Central memory CD8-positive, alpha-beta T cell (primary cell): ENCODE measurements at places on chromosomes 16 and 17.

DNA sequence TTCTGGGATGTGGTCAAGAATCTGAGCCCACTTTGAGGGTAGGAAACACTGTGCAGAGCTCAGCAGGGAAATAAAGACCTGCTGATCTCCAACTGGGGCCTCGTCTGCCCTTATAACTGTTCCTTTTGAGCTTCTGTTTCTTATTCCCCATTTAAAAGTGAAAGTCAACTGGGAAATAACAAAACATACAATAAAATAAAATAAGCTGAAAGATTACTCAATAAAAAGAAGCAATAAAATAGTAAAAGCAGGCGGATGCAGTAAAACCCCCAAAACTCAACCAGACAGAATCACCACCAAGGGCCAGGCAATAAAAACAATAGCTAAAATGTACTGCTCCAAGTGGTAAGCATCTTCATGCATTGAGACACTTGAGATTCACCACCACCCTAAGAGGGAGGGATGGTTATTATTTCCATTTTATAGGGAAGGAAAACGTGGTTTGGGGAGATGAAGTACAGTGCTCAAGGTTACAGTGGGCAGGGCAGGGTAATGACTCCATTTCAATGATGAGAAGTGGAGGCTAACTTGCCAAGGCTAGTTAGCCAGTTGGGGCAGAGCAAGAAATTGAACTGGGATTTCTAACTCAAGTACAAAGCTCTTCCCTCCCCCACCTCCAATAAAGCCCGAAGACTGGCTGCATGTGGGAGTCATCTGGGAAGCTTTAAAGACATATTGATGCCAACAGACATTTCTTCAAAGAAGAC is 6.4 kb upstream of the SPACA3 start:
- DNase-seq = no peak

DNA sequence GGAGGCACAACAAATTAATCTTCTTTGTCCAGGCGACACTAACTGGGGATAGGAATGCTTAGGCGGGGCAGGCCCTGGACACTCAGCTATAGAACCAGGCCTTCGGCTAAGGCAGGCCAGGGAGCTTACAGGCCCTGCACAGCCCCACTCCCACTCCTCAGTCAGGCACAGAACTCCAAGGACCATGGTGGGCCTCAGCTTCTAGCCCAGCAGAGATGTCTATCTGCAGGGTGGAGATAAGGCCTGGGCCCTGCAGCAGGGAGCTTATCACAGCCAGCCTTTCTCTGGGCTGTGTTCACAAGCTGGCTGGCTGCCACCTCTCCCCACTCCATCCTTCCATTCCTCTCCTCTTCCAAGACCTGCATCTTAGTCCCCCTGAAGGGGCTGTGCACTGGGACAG is 68.1 kb downstream of the TMEM132E start:
- DNase-seq = no peak

DNA sequence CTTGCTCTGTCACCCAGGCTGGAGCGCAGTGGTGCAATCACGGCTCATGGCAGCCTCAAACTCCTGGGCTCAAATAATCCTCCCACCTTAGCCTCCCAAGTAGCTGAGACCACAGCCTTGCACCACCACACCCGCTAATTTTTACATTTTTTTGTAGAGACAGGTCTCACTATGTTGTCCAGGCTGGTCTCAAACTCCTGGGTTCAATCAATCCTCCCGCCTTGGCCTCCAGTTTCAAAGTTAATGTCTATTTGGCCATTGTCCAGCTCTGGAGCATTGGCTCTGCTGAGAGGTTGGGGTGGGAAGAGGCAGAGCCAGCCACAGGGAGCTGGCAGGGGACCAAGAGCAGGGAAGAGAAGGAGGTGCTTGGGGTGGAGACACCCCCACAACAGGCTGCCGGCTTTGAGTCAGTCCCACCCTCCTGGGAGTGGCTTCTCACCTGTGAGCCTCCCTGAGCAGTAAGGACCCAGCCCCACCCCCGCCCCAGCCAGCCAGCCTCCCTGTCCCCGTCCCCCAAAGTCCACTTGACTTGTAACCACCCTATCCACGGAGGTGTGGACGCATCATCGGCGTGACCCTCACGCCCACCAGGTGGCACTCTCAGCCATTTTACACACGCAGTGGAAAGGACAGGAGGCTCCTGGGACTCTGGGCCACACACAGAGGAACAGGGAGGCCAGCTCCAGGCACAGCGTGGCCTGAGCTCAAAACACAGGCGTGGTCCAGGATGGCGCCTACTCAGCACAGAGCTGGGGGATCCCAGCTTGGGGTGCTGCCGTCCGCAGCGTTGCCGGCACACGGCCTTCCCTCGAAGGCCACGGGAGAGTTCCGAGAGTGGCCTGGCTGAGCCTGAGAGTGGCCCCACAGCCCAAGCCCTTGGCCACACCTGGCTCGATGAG is 22.8 kb upstream of the PVALEF start:
- DNase-seq = peak; percentile 39

GRCh38 chr16:70159355-70160348 is 13.9 kb upstream of the CLEC18C start:
- no peak for DNase-seq

DNA sequence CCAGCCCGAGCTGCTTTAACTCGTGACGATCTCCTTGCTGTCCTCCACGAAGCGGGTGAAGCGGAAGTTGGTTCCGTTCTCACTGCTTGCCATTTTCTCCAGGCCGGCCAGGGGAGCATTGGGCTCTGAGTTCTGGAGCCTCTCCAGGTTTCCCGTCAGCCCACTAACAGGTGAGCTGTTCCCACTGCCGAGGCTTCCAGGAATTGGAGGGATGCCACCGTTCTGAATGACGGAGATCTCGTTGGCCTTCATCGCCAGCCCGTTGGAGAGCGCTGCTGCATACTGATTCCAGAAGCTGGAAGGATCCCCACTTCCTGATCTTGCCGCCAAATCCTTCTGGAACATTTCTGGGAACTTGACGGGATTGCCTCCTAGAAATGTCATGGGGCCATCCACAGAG is 14.0 kb downstream of the SALL1 start:
- DNase-seq = no peak

DNA sequence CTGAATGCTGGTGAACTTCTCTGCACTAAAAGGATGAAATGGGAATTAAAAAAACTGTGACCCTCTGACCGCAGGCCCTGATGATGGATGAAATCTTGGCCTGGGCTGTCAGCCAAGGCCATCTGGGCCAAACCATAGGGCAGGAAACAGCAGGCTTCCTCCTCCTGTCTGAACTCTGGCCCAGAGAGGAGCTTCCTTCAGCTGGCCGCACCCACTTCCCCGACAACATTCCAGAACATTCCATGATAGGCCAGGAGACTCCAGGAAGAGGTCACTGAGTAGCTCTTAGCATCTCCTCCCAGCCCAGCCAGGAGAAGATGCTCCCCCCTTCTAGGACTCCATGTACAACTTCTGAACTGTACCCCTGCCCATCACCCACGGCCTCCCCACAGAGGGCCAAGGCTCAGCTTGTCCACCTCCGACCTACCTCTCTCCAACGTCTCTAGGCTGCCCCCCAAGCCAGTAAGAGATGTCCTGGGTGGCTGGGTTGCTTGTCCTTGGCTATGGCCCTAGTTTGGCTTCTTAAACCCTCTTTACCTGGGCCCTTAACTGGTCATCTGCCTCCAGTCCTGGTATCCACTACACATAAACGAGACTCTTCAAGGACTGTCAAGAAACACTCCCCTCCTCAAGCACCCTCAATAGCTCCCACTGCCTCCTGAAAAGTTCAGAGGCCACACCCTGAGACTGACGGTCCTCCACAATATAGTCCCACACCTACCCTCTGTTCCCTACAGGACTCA is 1.7 kb downstream of the RPH3AL start:
- no peak for DNase-seq

DNA sequence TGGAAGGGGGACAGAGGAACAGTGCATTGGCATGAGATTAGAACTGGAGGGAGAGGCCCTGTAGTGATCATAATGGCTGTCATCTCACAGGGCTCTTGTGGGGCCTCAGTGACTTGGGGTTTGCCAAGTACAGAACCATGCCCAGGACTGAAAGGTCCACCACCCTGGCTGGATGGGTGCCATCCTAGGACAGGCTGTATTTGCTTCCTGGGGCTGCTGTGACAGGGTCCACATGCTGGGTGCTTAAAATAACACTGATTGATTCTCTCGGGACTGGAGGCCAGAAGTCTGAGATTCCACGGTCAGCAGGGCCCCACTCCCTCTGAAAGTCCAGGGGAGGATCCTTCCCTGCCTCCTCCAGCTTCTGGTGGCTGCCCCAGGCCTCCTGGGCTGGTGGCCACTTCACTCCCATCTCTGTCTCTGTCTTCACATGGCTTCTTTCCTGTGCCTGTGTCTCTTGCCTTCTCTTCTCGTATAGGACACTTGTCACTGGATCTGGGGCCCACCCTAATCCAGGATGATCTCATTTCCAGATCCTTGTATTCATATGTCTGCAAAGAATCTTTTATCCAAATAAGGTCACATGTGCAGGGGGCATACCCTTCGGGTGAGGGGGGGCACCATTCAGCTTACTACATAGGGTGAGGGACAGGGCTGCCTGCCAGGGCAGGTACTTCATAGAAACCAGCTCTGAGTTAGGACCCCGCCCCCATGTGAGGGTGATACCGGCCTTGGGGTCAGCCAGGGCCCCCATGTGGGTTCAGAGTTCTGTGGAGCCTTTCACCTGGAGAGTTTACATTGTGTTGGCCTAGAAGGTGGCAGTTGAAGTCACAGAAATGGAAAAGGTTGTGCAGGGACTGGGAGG is 52.6 kb downstream of the USP22 start:
- no peak for DNase-seq

- DNase-seq = no peak
These were observed 3.6 kb downstream of the BORCS6 start for GRCh38 chr17:8186446-8186786.

GRCh38 chr17:74775409-74776043 is 619 bp downstream of the NAT9 start:
- DNase-seq = no peak

DNA sequence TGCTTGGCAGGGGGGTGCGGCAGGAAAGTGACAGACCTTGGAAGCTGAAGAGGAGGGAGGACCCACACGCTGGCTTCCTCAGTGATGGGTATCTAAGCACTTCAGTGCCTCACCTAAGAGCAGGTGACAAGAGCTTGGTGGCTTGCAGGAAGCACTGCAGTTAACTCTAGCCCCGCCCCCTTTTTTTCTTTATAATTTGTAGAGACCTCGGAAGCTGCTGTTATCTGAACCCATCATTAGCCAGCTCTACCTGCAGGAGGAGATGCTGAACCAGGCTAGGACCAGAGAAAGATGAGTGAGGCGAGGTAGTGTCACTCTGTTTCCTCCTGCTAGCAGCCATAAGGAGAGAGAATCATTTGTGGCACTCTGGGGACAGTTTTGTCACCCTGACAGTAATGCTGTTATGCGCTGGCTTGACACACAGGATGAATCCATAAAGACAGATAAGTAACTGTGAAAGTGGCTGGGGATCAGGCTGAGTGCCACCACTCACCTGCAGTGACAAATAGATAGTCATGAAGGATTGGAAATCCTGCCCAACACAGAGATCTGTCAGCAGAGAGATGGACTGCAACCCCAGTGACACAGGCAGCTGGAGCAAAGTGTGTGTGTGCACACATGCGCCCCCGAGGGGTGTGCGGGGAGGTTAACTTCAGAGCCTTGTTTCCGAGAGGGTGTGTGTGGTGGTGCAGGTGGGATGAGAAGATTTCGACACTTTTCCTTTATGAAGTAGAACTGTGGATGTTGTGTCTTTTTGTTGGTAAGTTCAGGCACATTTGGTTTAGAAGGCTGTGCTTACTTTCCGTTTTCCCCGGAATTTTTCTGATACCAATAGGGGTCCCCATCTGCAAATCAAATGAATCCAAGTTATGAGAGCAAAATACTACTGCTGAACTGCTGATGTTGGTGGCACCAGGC is 224.0 kb downstream of the IRX3 start:
- no peak for DNase-seq

DNA sequence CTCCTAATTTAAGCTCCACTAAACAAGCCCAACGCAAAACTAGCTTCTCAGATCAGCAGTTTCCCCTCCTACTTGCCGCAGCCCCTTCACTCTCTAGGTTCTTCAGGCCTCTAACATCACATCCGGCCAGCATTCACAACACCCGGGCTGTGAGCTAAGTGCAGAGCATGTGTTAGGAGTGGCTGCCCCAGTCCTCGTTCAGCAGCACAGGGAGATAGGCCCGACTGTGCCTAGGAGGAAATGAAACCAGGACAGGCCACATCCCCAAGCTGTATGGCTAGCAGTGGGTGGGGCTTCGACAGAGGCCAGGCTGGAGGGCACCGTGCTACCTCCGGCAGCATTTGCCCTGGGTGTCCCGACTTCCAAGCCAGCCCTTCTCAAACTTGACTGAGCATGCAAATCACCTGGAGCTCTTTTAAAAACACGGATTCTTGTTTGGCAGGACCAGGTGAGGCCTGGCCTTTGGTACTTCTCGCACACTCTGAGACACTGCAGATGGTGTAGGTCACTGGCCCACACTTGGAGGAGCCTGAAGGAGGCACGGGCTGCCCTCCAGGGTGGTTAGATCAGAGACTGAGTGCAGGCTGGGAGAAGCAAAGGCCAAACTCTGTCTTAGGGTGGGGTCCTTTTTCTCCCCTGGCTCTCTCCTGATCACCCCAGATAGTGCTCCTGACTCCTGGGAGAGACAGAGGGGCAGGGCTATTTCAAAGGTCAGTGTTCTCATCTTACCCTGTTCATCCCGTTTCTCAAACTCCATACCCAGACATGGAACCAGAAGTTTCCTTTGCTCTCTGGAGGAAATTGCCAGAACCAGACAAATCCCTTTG is 202.0 kb downstream of the C16orf78 start:
- DNase-seq = no peak

- DNase-seq = no peak
These were observed 130.3 kb downstream of the ZNF778 start for GRCh38 chr16:89347807-89348206.

DNA sequence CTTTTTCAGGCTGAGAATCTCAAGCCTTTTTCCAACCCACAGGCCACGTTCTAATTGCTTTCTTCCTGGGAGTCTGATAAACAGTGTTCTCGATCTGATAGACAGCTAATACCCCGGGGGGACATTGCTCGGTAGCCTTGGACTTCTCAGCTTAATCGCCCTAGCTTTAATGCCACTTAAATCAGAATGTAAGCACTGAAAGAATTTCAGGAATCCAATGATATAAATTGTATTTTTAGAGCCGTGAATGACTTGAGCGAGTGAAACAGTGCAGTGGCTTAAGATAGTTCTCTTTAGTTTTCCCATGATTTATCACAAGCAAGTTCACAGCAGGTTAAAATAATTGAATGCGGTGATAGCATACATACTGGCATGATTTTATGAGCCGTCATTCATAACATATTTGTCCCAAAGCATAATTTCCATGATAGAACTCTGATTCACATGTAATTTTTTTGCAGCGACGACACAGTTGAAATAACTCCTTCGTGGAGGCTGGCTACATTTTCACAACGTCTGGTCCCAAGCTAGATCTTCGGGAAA is 116.1 kb upstream of the MYOCD start:
- DNase-seq = no peak

DNA sequence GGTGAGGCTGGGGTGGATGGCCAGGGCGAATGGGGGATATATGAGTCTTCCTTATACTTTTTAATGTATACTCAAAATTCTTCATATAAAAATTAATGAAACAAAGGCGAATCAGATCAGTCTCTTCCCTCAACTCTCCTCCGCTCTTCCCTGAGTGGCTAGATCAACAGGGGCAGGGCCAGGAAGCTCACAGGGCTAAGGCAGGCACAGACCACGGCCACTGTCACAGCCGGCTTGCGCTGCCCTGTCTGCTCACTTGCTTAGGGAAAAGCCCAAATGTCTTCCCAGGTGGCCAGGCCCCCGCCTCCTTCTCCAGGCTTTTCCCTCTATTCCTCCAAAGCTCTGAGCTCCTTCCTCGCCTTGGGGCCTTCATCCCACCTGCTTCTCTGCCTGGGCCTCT is 6.0 kb downstream of the GRIN2C start:
- DNase-seq = no peak
